ENCODE measurements at places on chromosomes 5 and 9.

DNA sequence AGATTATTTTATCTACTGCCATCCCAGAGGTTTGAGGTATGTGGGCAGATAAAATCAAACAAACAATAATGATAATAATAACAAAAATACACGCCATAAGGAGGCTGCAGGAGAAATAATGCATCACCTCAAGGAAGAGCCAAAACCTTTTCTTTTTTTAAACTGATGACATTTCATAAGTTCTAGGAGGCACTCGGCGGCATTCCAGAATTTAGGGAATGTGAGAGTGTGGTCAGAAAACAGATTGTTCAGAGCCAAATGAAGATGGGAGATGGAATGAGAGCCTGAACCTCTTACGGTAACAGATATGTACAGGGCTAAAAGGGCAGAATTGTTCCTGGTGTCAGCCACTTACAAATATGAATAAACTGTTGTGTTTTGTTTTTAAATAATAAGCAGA lies 615.0 kb upstream of the CHD1 start:
- no peak for DNase-seq

DNA sequence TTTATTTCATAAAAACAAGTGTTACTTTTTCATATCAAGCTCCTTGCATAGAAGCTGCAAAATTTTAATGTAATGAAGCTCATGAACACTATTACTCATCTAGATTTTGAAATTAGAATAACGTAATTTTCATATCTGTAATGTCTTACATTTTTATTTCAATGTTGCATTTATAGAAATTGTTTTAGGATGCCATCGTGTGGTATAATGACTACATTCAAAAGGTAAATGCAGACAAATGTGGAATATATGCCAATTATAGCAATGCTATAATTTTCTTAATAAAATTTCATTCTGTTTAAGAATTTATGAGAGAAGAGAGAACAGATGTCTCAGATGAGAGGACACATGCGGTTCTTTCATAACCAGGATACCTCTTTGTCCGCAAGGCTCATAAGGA lies 230.2 kb downstream of the TMEM232 start:
- no peak for DNase-seq

DNA sequence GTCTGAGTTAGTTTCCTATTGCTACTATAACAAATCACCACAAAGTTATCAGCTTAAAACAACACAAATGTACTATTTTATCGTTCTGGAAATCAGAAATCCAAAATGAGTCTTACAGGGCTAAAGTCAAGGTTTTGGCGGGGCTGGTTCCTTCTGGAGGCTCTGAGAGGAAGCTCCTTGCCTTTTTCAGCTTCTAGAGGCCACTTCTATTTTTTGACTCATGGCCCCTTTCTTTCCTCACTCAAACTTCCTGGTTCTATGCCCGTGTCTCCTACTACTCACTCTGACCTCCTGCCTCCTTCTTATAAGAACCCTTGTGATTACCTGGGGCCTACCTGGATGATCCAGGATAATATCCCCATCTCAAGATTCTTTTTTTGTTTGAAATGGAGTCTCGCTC lies 48.2 kb downstream of the GABBR2 start:
- DNase-seq, result no peak

- no peak for DNase-seq
Measured at GRCh38 chr9:123769719-123770118, 160.2 kb downstream of the DENND1A start.

- DNase-seq, result no peak
Measured at GRCh38 chr5:162174358-162174974, 106.9 kb downstream of the GABRG2 start.

DNA sequence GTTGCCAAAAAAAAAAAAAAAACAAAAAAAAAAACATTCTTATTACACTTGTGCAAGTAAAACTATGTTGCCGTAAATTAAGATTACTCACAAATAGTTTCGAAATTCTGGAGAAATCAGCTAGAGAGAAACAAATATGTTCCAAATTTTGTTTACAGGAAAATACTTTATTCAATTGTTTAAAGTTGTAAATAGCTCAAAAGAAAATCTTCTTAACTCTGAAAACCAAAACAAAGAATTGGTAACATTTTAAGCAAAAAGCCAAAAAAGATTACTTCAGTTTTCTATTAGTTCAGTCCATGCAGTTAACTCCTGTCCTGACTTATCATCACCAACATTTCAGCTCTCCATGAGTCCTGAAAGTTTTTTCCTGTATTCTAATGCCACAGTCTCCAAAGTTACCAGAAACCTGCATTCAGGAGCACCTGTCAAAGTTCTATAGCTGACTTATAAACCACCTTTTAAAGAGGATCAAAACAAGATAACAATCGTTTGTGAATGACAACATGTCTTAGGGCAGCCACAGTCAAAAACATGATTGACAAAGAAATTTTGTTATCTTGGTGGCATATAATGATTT lies 194.1 kb downstream of the RANBP17 start:
- no peak for DNase-seq

- no peak for DNase-seq
Measured at GRCh38 chr5:3899093-3899492, 303.5 kb downstream of the IRX1 start.

- DNase-seq, result no peak
Measured at GRCh38 chr9:76720245-76720644, 44.0 kb upstream of the PCA3 start.

DNA sequence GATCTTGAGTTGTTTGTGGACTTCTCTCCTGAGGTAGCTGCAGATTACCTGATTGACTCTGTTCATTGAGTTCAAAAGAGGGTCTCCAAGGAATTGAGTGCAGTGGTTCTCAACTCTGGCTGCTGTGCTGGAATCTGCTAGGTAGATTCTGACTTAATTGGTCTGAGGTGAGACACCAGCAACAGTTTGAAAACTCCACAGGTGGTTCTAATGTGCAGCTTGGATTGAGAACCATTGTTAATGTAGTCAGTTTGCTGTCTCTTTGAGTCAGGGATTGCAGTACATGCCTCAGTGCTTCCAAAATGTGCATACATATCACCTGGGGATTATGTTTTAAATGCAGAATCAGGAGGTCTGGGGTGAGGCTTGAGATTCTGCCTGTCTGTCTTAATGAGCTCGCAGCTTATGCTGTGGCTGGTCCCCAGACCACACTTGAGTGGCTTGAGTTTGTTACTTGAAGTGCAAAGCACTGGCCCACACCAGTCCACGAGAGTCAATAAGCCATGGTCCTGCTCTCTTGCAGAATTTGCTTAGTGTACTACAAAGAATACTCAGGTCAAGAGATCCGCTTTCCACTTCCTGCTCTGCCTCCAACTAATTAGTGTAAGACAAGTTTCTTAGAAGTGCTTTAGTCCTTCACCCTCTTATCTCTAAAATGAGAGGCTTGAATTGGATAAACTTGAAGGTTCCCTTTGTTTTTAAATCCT lies 82.3 kb downstream of the ATG10 start:
- no peak for DNase-seq

DNA sequence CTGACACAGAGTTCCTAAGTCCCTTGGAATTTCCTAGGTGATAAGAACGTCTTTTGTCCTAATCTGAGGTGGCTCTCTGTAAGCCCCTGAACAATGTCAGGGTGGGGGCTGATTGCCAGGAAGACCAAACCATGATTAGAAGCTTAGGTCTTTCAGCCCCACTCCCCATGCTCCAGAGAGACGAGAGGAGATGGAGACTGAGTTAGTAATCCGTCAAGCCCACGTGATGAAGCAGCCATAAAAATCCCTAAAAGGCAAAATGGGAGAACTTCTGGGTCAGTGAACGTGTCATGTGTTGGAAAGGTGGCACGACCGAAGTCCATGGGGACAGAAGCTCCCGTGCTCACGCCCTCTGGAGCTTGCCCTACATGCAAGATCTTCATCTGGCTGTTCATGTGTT lies 85.6 kb downstream of the RAD23B start:
- no peak for DNase-seq

DNA sequence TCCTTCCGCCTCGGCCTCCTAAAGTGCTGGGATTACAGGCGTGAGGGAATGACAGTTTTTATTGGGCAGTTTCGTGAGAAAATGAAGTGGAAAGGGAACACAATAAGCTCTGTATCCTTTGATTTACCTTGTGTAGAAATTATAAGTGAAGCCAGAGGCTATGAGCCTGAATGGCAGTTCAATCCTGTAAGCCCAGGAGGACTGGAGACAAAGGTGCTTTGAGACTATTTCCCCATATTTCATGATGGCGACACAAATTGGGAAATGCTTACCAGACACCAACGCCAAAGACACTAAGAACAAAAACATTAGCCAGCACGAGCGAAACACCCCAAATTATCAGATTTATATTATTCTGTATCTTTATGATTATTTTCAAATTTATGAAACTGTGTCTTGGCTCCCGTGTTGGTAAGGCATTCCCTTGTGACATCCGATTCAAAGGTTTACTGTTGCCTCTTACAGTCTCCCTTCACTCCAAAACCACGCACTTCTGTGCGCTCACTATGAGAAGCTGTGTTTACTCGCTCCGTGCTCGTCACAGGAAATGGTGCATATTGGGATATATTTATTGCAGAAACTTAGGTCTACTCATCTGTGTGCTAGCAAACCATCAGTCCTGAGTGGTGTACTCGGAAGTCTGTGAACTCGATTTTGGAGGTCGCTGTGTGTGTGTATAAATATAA lies 73.9 kb downstream of the SH3PXD2B start:
- no peak for DNase-seq

- no peak for DNase-seq
Measured at GRCh38 chr9:38145526-38146053, 76.6 kb upstream of the SHB start.

DNA sequence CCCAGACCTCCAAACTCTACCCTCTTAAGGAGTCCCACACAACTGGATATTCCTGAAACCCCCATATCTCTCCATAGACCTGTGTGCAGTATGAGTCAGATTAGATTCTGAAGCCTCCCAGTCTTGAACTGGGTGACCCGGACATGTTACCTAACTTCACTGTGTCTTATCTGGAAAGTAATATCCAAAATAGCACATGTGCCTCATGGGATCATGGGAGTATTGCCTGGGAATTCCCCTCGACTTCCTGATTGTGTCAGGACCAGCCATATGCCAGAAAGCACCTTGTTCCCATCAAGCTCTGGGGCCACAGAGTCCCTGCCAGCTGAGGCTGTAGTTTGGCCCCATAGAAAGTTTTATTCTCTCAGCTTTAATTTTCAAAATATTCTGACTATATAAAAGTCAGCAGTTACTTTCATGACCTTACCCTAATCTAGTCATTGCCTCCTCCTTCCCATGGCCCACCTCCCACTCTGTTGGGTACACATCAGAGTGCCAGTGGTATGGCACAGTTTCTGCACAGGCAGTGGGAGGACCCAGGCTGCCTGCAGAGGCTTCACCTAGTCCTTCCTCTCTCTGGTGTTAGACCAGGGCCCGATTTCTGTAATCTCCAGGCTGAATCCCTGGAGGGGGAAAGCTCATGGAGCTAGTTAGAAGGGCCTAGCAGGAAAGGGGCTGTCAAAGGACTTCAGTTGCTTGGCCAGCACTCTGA lies 19.5 kb upstream of the B4GALT1 start:
- no peak for DNase-seq

- no peak for DNase-seq
Measured at GRCh38 chr5:100306000-100306399, 229.2 kb upstream of the FAM174A start.

- DNase-seq, result no peak
Measured at GRCh38 chr9:16112116-16112515, 559.3 kb downstream of the CCDC171 start.

DNA sequence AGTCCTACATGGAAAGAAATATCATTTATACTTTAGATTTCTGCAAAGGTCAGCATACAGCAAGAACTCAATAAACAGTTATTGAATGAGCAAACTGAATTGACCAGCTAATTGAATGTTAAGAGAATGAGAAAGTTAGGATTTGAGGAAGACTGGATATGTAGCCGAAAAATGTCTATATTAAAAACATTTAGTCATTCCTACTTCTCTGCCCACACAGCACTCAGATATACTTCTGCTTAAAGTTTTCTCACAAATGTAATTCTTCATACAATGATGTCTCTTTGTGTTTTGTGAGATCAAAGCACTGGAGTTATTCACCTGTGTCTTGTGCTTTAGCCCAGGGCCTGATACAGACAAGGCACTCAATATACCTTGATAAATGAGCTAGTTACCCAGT lies 188.6 kb downstream of the PARP8 start:
- no peak for DNase-seq

- no peak for DNase-seq
Measured at GRCh38 chr5:162529209-162529608, 461.6 kb downstream of the GABRG2 start.

- DNase-seq, result no peak
Measured at GRCh38 chr5:4383518-4384198, 756.5 kb upstream of the ADAMTS16 start.

- no peak for DNase-seq
Measured at GRCh38 chr5:178765753-178766300, 35.4 kb upstream of the ZNF354A start.

- no peak for DNase-seq
Measured at GRCh38 chr5:179244044-179244443, 101.2 kb downstream of the ADAMTS2 start.

DNA sequence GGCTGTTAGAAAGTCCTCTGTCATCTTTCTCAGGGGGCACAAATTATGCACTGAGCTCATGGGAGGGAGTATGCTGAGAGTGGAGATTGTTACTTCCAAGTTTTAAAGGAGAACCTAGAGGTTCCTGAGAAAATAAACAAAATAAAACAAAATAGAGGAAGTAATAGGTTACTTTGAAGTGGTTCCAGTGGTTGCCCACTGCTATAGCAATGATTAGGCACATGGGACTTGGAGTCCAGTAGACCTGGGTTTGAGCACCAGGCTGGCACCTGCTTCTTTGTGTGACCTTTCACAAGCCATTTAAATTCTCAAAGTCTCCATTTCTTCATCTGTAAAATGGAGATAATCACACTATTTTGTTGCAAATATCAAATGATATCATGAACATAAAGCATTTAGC lies 13.8 kb upstream of the CDC23 start:
- DNase-seq, result no peak

DNA sequence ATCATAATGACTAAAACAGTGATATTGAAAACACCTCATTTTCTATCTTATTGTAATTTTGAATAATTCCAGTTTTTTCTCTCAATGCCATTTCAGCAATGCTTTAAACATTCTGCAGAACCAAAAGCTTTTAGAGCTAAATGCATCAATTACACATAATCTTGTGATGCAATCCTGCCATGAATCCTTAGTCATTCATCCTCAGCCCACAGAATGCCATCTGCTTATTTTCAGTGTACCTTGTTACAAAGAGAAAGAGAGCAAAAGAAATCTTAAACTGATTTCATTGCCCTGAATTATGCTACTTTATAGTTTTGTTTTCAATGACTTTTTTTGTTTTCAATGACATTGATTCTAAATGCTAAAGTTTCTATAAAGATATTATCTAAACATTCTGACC lies 1234.8 kb upstream of the C9orf72 start:
- DNase-seq, result no peak

- no peak for DNase-seq
Measured at GRCh38 chr9:89886281-89886700, 281.5 kb downstream of the GADD45G start.
